ENCODE measurements at places on chromosomes 7 and 10. TPM values are rescaled to one million over a fixed set of nuclear protein-coding genes. Genes with fewer than 3 reads are reported as not detected.

Gene ZNF3
- total RNA-seq = 28.0 TPM

Gene AEBP1
- total RNA-seq = 51.1 TPM

Gene DKK1
- 0.51 TPM for total RNA-seq

Gene DNAJC30
- total RNA-seq = 1.7 TPM

Gene GTF2IRD1
- 32.6 TPM for total RNA-seq

Gene GRID2IP
- total RNA-seq = 0.31 TPM

Gene CTNNA3
- total RNA-seq = 15.5 TPM

Gene TFR2
- total RNA-seq = 1.3 TPM

Gene MAGI2
- total RNA-seq = 8.0 TPM

Gene OPN4
- total RNA-seq = not detected

Gene OR13A1
- not detected for total RNA-seq

Gene AKR1B15
- 0.31 TPM for total RNA-seq

Gene SCD
- 15.7 TPM for total RNA-seq

Gene RSPH10B
- 0.31 TPM for total RNA-seq

Gene SYNPO2L
- 28.0 TPM for total RNA-seq

Gene NPC1L1
- not detected for total RNA-seq

Gene TMEM176B
- total RNA-seq = 27.5 TPM
